ENCODE measurements at places on chromosomes 2 and 18. TPM values are rescaled to one million over a fixed set of nuclear protein-coding genes. Genes with fewer than 3 reads are reported as not detected.

CCDC68 gene
- 24.3 TPM for total RNA-seq

UGT1A3 gene
- total RNA-seq: not detected

EMILIN1 gene
- total RNA-seq: 397 TPM

PRKAG3 gene
- total RNA-seq: not detected

TM4SF20 gene
- total RNA-seq: not detected

GALR1 gene
- not detected for total RNA-seq

TOGARAM2 gene
- total RNA-seq: 0.53 TPM

GAD1 gene
- not detected for total RNA-seq

RTP5 gene
- total RNA-seq: not detected

HADHB gene
- total RNA-seq: 95.7 TPM

NDUFB3 gene
- 64.9 TPM for total RNA-seq

LYPD1 gene
- total RNA-seq: not detected

Measured in myometrial cell (primary cell).